Cortex of kidney (tissue), 1 donor: ENCODE measurements at places on chromosomes 13 and 19.

GRCh38 chr13:46799139-46799538, 2.2 kb upstream of the ESD start:
- no peak for DNase-seq

DNA sequence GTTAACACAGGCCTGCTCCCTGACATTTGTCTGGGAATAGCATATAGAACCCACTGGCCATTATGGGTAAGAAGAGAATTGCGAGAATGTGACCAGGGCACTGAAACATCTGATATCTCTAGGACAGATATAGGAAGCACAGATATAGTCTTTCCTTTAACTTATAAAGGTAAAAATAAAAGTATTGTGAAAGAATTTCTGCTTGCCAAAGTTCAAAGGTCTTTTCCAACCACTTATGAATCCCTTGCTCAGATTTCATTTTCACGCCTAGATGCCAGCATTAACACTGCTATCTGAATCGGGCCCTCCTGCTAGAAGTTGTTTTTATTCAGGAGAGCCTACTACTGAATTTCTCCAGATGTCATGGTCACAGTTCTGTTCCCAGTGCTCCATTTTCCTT, 27.7 kb downstream of the BBC3 start:
- DNase-seq = no peak

GRCh38 chr13:28339419-28339818, 155.5 kb downstream of the FLT1 start:
- DNase-seq = no peak

DNA sequence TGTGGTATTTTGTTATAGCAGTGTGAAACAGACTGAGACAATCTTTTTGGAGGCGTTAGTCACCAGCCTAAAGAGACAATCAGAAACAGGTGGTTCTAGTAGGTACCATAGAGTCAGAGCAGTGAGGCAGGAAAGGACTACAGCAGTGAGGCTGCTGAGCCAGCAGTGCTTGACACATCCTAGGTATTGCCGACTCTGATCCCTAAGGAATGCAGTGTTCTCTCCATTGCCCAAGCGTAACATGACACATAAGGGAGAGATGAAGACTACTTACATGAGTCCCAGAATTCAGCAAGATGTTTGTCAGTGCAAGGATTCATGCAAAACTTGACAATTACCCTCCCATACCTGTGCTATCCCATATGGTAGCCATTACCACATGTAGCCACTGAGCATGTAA, 62.4 kb upstream of the XPO4 start:
- no peak for DNase-seq

GRCh38 chr13:108322206-108322824, 52.8 kb downstream of the TNFSF13B start:
- no peak for DNase-seq

DNA sequence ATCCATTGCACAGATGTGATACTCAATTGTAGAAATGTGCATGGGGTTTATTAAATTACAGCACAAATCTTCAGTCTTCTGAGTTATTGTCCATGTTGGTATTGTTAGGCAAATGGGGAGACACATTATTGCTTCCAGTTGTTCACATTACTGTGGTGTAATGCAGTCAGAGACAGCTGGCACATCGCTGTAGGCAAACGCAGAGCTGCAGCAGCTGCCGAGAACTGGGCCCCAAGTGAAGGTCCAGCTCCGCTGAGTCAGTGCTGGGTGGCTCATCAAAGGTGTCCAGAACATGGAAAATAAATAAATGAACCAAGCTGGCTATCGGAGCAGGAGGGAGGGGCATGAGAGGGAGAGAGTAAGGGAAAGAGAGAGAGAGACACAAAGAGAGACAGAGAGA, 299.1 kb upstream of the OBI1 start:
- DNase-seq = no peak

GRCh38 chr19:55206664-55207500, 2.4 kb downstream of the PTPRH start:
- DNase-seq = no peak
